ENCODE measurements at places on chromosomes 3 and 15.

GRCh38 chr15:38130205-38130567, 122.5 kb upstream of the SPRED1 start:
- DNase-seq, result no peak

DNA sequence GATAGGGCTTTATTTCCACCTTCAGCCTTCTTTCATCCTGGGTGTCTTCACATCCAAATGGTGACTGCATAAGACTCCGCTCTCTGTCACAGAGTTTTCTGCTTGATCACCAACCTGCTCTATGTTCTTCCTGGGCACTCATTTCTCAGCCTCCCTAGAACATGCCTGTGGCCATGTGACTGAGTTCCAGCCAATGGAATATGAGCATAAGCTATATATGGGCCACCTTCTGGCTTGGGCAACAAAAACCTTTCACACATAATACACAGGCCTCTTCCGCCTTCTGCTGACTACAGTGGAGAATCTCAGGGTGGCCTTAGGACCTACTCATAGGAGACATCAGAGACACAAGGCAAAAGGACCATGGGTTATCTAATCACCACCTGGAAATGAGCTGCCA, 51.2 kb upstream of the MED12L start:
- no peak for DNase-seq

- peak; percentile 95 for DNase-seq
Observed at GRCh38 chr15:48440084-48440483, 108.9 kb downstream of the DUT start.

GRCh38 chr3:182637350-182638110, 155.8 kb upstream of the ATP11B start:
- no peak for DNase-seq

DNA sequence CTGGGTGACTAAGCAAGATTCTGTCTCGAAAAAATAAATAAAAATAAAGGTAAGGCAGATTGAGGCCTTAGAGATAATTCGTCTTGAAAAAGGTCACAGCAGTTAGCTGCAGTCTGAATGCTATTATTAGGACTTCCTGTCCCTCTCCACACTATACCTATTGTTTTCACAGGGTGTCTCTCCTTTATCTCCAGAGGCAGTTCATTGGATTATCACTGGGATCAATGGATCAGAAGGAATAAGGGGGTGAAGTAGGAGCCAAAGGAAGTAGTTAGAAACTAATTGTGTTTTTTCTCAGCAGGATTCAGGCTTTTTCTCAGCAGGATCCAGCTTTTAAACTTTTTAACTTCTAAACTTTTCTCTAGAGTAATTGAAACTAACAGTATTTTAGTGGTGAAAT, 326.9 kb downstream of the IL5RA start:
- DNase-seq, result no peak

- DNase-seq, result no peak
Observed at GRCh38 chr15:69468241-69469121, 15.9 kb downstream of the RPLP1 start.
